Suprapubic skin (tissue), 4 donors: ENCODE measurements at places on chromosomes 11 and 22. TPM values are rescaled to one million over a fixed set of nuclear protein-coding genes. Genes with fewer than 3 reads are reported as not detected.

ST14 gene
- total RNA-seq, result 109 TPM

- peaks cover 16% of the 10 kb centered on the region for H3K4me1 ChIP-seq
- no peaks in the 10 kb centered on the region for H3K36me3 ChIP-seq
These were observed 117.3 kb upstream of the TEAD1 start for GRCh38 chr11:12556788-12557384.

GRCh38 chr11:78168539-78169477 lies 19.6 kb downstream of the KCTD21 start:
- H3K36me3 ChIP-seq, result peaks cover 20% of the 10 kb centered on the region
- H3K27ac ChIP-seq, result peak overlapping the region; percentile 82
- H3K27me3 ChIP-seq, result no peaks in the 10 kb centered on the region
- peaks cover 19% of the 10 kb centered on the region for H3K4me1 ChIP-seq
- DNase-seq, result peak; percentile 90

DNA sequence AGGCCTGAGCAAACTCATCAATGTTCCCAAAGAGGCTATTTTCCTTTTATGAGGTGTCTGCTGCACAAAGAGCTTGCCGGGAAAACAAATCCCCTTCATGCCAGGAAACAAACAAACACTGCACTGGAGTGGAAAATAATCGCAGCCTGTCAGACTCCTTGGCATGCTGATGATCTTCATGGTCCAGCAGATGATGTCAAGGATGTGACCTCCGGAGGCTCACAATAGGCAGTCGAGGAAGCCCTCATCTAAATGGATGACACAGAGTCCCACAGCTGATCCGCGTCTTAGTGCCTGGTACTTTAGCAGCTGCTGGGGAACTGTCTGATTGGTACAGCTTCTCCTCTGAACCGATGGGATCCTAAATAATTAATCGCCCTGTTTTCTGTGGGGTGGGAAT lies 187.6 kb downstream of the TENM4 start:
- no peak for DNase-seq
- H3K27me3 ChIP-seq, result no peaks in the 10 kb centered on the region
- no peak overlapping the region for H3K4me3 ChIP-seq
- no peaks in the 10 kb centered on the region for H3K4me1 ChIP-seq
- H3K36me3 ChIP-seq, result no peaks in the 10 kb centered on the region

DNA sequence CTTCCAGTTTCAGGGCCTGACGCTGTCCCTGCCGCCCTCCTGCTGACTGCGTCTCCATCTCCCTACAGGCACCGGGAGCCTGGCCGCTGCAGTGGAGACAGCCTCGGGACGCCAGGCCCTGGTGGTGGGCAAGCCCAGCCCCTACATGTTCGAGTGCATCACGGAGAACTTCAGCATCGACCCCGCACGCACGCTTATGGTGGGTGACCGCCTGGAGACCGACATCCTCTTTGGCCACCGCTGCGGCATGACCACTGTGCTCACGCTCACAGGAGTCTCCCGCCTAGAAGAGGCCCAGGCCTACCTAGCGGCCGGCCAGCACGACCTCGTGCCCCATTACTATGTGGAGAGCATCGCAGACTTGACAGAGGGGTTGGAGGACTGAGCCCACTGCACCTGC lies 7.0 kb downstream of the PDXP start:
- no peak overlapping the region for H3K4me3 ChIP-seq
- peaks cover 11% of the 10 kb centered on the region for H3K4me1 ChIP-seq
- no peaks in the 10 kb centered on the region for H3K27me3 ChIP-seq
- peaks cover 8% of the 10 kb centered on the region for H3K36me3 ChIP-seq

- H3K4me1 ChIP-seq, result peaks cover 48% of the 10 kb centered on the region
- DNase-seq, result peak; percentile 94
- H3K36me3 ChIP-seq, result no peaks in the 10 kb centered on the region
- H3K4me3 ChIP-seq, result peak overlapping the region; percentile 79
- H3K27me3 ChIP-seq, result no peaks in the 10 kb centered on the region
- H3K27ac ChIP-seq, result peak overlapping the region; percentile 98
These were observed 80.0 kb upstream of the PPARA start for GRCh38 chr22:46070215-46070802.

B3GAT1 gene
- total RNA-seq, result 0.26 TPM

DNA sequence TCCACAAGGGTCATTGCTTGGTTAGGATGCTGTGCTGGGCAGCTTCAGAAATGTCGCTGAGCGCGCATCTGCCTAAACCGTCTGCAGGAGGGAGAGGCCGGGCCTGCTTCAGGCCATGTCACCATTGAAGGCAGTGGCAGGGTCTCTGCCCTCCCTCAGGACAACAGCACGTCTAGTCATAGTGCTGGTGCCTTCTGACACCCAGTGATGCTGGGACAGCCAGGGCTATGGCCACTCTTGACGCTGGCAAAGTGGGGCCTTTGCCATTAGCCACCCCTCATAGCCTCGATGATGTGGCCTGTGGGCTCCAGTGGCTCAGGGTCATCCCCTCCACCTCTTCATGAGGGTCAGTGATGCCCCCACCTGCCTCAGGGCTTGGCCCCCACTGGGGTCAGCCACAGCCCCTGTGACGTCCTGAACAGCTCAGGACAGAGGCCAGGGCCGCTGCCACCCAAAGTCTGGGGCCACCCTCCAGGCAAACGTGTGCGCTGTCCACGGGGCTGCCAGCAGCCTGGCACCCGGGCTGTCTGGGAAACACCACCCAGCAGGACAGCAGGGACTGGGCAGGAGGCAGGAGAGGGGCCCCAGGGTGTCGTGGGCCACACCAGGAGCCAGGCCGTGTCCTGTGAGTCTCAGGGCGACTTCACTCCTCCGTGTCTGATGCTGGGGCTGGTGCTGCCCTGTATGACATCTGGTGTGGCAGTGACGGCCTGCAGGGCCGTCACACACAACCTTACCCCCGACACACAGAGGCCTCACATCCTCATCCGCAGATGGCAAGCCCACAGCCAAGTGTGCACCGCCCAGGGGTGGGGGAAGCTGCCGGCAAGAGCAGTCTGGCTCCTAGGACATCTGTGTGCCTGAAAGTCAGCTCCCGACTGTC lies 42.5 kb downstream of the CERK start:
- no peak overlapping the region for H3K4me3 ChIP-seq
- H3K27ac ChIP-seq, result no peak overlapping the region
- peaks cover 89% of the 10 kb centered on the region for H3K36me3 ChIP-seq
- no peaks in the 10 kb centered on the region for H3K4me1 ChIP-seq
- no peaks in the 10 kb centered on the region for H3K27me3 ChIP-seq

GRCh38 chr11:68978931-68979594 lies 1.7 kb downstream of the MRGPRD start:
- peak; percentile 75 for DNase-seq
- no peak overlapping the region for H3K27ac ChIP-seq
- H3K27me3 ChIP-seq, result no peaks in the 10 kb centered on the region
- no peak overlapping the region for H3K4me3 ChIP-seq
- H3K4me1 ChIP-seq, result peaks cover 6% of the 10 kb centered on the region
- H3K36me3 ChIP-seq, result no peaks in the 10 kb centered on the region

GRCh38 chr11:20668844-20669819 lies at the start of gene NELL1:
NELL1 (plus strand) TSS chr11:20669586.
- DNase-seq, result no peak
- H3K4me3 ChIP-seq, result peak within 1 kb of the TSS; percentile 21
- H3K36me3 ChIP-seq, result no peaks in the 10 kb centered on the region
- H3K27ac ChIP-seq, result no peak within 1 kb of the TSS
- peaks cover 16% of the 10 kb centered on the region for H3K4me1 ChIP-seq

GRCh38 chr22:36369922-36370791 lies 17.6 kb downstream of the MYH9 start:
- H3K4me3 ChIP-seq, result peak overlapping the region; percentile 29
- peaks cover 100% of the 10 kb centered on the region for H3K4me1 ChIP-seq
- no peak for DNase-seq
- no peaks in the 10 kb centered on the region for H3K27me3 ChIP-seq

DNA sequence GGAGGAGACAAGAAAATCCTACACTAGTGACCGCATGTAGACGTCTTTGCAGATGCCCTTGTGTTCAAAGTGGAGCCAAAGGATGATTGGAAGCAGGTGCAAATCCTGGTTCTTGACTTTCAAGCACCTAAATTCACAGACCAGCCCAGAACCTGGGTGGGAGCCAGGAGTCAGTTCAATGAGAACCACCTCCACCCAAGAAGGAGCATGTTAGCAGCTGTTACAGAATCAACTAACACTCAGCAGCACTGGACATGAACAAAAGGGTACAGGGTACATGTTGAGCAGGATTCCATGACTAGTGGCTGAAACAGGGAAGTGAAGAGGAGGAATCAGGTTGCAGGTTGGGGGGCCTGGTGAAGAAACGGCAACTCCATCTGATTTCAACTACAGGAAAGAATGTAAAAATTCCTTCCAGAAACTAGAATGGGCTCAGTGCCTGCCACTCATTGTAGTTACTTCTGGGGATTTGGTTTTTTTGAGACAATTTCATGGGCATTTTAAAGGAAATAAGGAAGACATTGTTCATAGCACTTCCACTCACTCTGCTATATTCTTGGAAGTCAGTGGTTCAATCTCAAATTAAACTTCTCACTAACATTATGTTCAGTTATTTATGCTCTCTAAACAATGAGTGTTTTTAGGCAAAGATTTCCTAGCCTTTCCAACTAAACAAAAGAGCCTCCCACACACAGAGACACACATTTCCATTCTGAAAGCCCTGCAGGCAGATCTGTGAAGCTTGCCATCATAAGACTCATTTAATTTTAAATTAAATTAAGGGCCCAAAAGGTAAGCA lies 173.3 kb downstream of the CADM1 start:
- H3K27me3 ChIP-seq, result peaks cover 6% of the 10 kb centered on the region
- H3K36me3 ChIP-seq, result no peaks in the 10 kb centered on the region
- H3K4me1 ChIP-seq, result no peaks in the 10 kb centered on the region

JAML gene
- 4.9 TPM for total RNA-seq

PPP1R14B gene
- total RNA-seq, result 220 TPM

- no peaks in the 10 kb centered on the region for H3K36me3 ChIP-seq
- no peak overlapping the region for H3K4me3 ChIP-seq
- DNase-seq, result no peak
- peaks cover 20% of the 10 kb centered on the region for H3K4me1 ChIP-seq
- no peak overlapping the region for H3K27ac ChIP-seq
- no peaks in the 10 kb centered on the region for H3K27me3 ChIP-seq
These were observed 25.8 kb downstream of the ARVCF start for GRCh38 chr22:19990609-19991394.

GRCh38 chr22:39616051-39616450 lies 45.5 kb downstream of the CACNA1I start:
- no peak overlapping the region for H3K27ac ChIP-seq
- peaks cover 71% of the 10 kb centered on the region for H3K27me3 ChIP-seq
- H3K4me1 ChIP-seq, result peaks cover 4% of the 10 kb centered on the region

CFAP300 gene
- total RNA-seq, result 2.7 TPM

DNA sequence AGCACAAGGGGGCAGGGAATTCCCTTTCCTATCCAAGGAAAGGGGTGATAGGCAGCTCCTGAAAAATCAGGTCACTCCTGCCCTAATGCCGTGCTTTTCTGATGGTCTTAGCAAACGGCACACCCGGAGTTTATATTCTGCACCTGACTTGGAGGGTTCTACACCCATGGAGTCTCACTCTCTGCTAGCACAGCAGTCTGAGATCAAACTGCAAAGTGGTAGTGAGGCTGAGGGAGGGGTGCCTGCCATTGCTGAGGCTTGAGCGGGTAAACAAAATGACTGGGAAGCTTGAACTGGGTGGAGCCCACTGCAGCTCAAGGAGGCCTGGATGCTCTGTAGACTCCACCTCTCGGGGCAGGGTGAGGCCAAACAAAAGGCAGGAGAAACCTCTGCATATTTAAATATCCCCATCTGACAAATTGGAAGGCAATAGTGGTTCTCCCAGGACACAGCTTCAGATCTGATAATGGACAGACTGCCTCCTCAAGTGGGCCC lies 194.7 kb downstream of the OR4A47 start:
- peak; percentile 49 for DNase-seq
- no peak overlapping the region for H3K27ac ChIP-seq
- H3K27me3 ChIP-seq, result no peaks in the 10 kb centered on the region
- H3K36me3 ChIP-seq, result no peaks in the 10 kb centered on the region
- H3K4me1 ChIP-seq, result no peaks in the 10 kb centered on the region
- no peak overlapping the region for H3K4me3 ChIP-seq

- no peak overlapping the region for H3K4me3 ChIP-seq
- no peak for DNase-seq
- H3K36me3 ChIP-seq, result no peaks in the 10 kb centered on the region
- H3K4me1 ChIP-seq, result peaks cover 61% of the 10 kb centered on the region
- H3K27me3 ChIP-seq, result no peaks in the 10 kb centered on the region
These were observed 167.0 kb upstream of the RASSF10 start for GRCh38 chr11:12841946-12842630.

DNA sequence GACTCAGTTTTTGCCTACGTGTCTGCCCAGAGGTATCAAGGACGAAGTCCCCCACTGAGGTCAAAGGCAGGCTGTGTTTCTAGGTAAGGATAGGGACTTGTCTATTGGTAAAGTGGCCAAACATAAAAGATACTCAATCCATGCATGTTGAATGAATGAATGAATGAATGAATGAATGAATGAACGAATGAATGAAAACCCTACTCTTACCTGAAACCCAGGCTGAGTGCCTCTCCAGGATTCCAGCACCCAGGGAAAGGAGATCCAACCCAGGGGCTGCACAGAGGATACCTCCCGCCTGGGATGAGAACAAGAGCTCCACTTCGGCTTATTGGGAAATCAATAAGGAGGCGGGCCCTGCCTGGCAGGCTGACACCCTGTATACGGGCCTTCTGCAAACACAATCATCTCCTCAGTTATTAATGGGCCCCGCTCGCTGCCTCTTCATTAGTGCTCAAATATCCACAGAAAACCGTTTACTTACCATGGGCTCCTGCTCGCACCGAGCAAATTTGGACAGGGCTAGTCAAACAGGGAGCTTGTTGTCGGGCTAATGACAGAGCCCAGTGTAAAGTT lies 177.4 kb downstream of the BUD13 start:
- peaks cover 33% of the 10 kb centered on the region for H3K27me3 ChIP-seq
- H3K27ac ChIP-seq, result no peak overlapping the region
- H3K4me1 ChIP-seq, result no peaks in the 10 kb centered on the region
- DNase-seq, result no peak

- no peak overlapping the region for H3K4me3 ChIP-seq
- H3K27ac ChIP-seq, result no peak overlapping the region
- peaks cover 7% of the 10 kb centered on the region for H3K4me1 ChIP-seq
- H3K36me3 ChIP-seq, result no peaks in the 10 kb centered on the region
These were observed 41.1 kb upstream of the NARS2 start for GRCh38 chr11:78615724-78616123.

- H3K4me1 ChIP-seq, result peaks cover 94% of the 10 kb centered on the region
- DNase-seq, result peak; percentile 87
- peaks cover 15% of the 10 kb centered on the region for H3K36me3 ChIP-seq
- H3K27me3 ChIP-seq, result no peaks in the 10 kb centered on the region
- H3K4me3 ChIP-seq, result no peak overlapping the region
These were observed 49.3 kb downstream of the TIMP3 start for GRCh38 chr22:32850591-32851517.

DNA sequence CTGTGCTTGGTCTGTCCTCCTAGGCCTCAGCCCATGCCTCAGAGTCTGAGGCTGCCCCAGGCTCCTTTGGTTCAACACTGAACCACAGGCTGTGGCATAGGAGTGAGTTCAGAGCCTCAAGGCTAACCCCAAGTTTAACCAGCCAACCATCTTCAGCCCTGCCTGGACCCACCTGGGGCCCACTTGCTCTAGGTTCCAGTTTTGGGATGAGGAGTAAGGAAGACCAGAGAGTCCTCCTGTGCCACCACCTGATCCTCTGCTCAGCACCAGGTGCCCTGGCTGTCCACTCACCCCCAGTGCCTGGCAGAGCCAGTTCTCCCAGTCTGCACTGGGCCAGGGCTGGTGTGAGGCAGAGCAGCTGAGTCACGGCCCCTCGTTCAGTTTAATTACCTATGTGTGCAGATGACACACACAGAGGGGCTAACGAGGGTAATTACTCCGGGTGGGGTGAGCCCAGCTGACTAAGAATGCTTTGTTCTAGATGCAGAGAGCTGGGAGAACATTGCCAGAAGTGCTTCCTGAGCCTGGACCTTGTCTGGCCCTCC lies 12.0 kb upstream of the TMPRSS13 start:
- H3K27ac ChIP-seq, result no peak overlapping the region
- no peak for DNase-seq
- H3K4me3 ChIP-seq, result no peak overlapping the region
- no peaks in the 10 kb centered on the region for H3K4me1 ChIP-seq
- no peaks in the 10 kb centered on the region for H3K27me3 ChIP-seq

VPREB1 gene
- not detected for total RNA-seq
